ENCODE measurements at places on chromosomes 16 and 17.

GRCh38 chr16:68786685-68787418 lies 49.8 kb downstream of the CDH1 start:
- no peak for DNase-seq

DNA sequence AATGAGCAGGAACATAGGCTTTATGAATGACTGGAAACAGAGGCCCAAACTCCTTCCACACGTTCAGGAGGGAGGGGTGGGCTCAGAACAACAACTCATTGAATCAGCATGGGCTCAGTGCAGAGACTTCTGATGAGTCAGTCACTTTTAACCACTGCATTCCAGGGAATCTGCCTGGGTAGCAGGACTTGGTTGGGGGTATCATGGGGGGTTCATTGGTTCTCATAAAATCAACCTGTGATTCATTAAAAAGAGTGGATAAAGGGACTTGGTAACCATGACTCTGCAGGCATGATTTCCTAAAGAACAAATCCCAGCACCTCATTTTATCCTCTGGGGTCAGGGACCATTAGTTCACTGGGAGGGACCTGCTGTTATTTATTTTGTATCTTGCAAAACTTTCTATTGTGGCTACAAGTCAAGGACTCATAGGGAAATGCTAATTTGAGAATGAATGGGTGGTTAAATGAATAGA lies 13.8 kb downstream of the ITGB3 start:
- peak; percentile 46 for DNase-seq

DNA sequence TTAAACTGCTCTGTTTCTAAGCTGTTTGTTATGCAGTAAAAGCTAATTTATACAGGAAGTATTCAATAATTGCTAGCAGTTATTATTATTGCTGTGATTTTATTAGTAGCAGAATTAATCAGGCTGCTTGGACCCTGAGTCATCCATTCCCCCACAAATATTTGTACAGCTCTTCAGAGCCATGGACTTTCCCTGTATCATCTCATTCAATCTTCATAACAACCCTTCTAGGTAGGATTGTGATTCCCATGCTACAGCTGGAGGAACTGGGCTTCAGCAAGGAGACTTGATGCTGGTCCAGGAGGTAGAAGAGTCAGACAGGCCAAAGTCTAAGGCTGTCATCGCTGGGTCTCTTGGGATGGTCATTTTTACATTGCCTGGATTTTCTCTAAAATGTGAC lies 208.3 kb downstream of the C16orf95 start:
- no peak for DNase-seq

- DNase-seq = no peak
These were observed 36.5 kb downstream of the FA2H start for GRCh38 chr16:74738113-74738541.

- DNase-seq = no peak
These were observed 31.3 kb upstream of the KPNB1 start for GRCh38 chr17:47618410-47618809.

- no peak for DNase-seq
These were observed 546 bp upstream of the PSMD7 start for GRCh38 chr16:74296104-74296431.

DNA sequence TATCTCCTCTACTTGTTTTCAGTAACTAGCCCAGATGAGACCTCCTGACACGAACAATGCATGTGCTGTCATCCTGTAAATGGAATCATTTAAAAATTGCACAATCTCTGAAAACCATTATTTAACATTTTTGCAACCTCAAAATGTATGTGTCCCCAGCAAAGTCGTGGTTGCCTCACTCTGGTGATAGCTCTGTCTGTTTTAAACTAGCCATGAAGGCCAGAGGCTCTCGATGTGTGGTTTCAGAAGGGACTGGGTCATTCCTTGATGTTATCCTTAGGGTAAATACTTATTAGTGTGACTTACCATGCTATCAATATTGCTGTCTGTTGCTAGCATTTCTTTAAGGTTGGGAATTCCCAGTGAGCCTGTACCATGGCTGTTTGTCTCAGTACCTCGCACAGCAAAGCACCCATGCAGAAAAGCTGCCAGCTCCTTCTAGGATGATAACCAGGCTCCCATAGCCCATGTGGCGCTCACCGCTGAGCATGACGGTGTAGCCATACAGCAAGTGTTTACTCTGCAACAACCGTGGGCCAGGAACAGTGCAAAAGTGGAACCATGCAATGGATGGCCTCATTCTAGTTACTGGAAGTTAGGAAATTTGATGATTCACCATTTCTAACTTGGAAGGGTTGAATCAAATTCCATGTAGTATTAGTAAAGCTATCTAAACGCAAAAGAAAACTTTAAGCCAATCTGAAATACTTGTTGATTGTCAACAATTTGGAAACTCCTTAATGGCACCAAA lies 2.9 kb upstream of the PGS1 start:
- peak; percentile 95 for DNase-seq

- DNase-seq = no peak
These were observed 31.7 kb downstream of the SOCS1 start for GRCh38 chr16:11224096-11224893.

DNA sequence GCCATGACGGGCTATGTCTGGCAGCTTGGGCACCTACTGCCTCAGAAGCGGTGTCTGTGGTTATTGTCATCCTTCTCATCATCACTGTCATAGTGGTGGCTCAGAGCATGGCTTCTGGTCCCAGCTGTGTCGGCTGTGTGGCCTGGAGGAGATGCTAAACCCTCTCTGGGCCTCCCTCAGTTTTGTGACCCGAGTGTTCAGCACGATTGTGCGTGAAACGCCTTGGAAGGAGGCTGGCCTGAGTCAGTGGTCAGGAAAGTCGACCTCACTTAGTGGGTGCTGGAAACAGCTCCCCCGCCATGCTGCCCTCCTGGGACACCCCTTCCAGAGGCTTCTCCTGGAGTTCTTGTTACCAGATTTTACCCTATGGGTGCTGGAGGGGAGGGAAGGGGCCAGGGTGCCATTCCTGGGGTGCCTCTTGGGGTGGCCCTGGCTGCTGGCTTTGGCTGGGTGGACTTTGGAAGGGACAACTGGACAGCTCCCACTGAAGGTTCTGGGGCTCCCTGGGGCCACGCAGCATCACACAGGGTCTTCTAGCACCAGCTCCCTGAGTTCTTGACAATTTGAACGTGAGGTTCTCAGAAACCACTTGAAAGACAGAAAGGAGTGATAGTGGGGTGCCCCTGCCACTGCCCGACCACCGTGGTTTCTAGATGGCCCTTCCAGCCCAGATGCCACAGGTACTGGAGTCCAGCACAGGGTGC lies 226.5 kb upstream of the GSE1 start:
- no peak for DNase-seq

DNA sequence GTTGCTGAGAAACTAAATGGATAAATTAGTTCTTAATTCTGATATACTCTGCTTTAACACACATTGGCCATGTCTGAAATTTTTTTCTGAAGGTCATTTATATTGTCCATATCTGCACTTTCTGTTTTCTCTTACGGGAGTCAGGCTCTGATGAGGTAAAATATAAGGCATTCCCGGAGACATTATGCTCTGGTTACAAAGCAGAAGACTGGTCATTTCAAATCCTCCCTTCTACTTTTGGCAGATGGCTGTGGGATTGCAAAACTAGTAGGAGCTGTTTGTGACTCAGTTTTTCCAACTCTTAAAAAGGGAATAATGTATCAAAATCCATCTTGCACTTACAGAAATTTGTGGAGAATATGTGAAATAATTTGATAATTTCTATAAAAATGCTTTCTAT lies 92.2 kb upstream of the CPHXL start:
- peak; percentile 1 for DNase-seq

DNA sequence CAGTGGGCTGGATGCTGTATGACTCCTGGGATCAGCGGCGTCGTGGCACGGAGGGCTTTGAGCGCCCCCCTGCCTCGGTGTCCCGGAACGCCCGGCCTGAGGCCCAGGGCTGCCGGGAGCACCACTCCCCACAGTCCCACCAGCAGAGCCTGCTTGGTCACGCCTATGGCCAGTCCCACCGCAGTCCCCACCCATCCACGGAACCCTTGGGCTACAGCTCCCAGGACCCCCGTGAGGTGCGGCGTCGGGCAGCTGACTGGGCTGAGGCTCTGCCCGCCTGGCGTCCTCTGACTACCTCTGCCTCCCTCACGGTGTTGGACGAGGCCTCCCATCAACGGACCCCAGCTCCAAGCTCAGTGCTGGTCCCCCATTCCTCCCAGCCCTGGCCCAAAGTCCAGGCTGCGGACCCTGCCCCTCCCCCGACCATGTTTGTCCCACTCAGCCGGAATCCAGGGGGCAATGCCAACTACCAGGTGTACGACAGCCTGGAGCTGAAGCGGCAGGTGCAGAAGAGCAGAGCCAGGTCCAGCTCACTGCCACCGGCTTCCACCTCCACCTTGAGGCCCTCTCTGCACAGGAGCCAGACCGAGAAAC lies 1.6 kb downstream of the SPEM2 start:
- DNase-seq = no peak

DNA sequence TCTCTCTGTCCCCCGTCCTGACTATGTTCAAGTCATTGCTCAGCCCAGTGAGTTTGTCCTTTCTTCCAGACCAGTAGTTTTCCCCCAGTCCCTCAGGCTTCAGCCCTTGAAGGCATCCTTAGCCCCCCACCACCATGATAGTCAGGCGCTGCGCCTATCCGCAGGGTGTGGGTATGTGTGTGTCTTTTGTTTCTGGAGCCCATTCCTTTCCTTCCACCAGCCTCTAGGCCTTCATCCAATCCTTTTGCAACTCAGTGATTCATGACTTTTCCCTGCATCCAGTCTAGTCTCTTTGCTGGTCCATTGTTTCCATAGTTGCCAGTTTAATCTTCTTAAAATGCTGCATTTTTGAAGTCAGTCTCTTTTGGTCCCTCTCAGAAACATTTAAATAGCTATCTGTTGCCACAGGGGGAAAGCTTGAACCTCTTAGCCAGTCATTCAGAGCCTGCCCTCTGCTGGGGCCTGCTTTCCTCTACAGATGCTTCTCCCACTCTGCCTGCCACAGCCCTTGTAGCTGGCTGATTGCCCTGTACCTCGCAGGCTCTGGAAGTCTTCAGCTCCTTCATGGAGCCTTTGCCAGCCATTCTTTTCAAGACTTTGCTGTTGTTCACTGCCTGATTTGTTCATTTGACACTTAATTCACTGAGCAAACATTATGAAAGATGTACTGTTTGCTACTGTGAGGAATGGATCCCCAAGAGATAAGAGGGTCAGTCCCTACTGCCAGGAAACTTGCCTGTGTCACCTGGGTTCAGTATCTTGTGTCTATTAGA lies 55.9 kb upstream of the ADCY7 start:
- DNase-seq = peak; percentile 87

DNA sequence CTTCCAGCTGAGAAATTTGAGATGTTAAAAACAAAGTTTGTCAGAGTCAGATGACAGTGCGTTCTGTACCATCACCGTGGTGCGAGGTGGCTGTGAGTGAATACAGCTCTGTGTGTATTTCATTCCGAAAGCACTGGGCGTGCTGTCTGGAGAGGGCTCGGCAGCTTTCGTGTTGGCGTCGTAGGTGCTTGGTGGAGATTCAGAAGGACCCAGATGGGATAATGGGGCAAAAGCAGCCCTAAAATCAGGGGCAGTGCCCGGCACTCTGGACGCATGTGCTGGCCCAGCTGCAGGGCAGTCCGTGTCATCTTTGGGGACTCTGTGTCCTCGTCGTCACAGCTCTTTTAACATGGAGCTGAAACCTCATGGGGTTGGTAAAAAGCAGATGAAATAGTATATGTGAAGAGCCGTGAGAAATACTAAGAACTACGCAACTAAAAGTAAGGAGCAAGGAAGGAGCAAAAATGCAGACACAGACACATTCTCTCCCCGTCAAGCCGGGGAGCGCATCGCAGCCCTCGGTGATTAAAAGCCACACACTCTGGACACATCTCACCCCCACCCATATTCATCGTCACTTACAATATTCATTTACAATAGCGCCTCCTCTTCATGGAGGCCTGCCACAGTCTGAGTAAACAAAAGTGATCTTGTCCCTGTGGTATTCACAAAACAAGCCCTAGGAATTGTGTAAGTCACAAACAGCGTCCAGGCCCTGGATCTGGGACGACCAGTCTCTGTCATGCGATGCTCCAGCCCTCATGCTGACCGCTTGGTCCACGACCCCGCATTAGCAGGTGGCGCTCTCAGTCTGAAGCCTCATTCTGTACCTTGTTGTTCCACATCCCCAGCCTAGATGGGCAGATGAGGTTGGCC lies 206.7 kb downstream of the RPTOR start:
- DNase-seq = peak; percentile 85

GRCh38 chr17:57285701-57286100 lies 29.4 kb downstream of the MSI2 start:
- DNase-seq = no peak

- DNase-seq = no peak
These were observed 6.0 kb downstream of the HSD3B7 start for GRCh38 chr16:30991052-30991451.

DNA sequence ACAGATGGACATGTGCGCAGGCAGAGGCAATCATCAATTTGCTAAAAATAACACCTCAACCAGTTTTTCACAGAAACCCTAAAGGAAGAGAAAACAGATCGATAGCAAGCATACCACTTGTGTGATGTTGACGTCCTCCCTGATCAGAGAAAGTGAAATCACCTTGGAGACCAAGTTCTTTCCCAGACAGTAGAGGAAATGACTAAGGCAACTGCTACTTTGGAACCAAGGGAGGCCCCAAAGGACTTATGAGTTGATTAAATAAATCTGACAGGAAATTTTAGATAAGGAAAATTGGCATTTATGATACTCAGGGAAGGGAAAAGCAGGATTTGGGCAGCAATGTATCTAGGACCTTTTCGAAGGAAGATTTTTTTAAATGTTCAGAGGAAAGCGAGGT lies 267.1 kb upstream of the ASIC2 start:
- DNase-seq = no peak

- DNase-seq = peak; percentile 58
These were observed 6.9 kb upstream of the CES3 start for GRCh38 chr16:66954097-66954659.

DNA sequence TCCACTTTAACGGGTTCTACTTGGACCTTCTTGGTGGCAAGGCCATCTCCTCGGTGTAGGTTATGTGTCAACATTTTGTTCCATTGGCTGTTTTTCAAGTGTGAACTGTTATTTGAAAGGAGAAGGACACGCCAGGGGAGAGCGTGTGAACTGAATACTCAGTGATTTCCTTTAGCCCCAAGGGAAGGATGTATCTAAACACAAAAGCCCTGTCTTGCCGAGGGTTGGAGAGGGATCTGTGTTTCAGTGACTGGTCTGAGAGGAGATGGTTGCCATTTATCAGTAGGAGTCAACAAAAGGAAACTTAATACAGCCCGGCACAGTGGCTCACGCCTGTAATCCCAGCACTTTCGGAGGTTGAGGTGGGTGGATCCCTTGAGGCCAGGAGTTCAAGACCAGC lies 50.0 kb downstream of the USP10 start:
- DNase-seq = peak; percentile 87

- DNase-seq = peak; percentile 88
These were observed 40.8 kb downstream of the YPEL2 start for GRCh38 chr17:59372138-59372751.

- no peak for DNase-seq
These were observed 26.9 kb downstream of the LDHD start for GRCh38 chr16:75089486-75090202.

- DNase-seq = no peak
These were observed 5.5 kb upstream of the ERAL1 start for GRCh38 chr17:28849281-28849680.

DNA sequence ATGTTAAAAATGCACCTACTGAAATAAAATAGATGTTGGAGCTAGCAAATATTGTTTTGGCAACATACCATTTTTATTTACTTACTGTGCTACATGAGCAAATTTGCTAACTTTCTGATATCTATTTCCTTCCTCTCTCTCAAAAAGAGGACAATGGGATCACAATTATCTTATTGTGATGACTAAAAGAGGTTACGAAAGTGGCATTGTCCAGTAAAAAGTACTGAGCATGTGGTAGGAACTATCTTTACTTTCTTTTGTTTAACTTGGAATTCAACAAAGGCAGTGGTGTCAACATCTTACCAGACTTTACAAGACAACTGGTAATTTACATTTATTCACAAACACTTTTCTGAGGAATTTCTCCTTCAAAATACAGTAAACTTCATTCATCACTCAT lies 1542.6 kb upstream of the CDH8 start:
- no peak for DNase-seq
